NB4 (cell line): ENCODE measurements at places on chromosomes 16 and 17.

GRCh38 chr16:1379304-1380076 is 27.8 kb downstream of the GNPTG start:
- DNase-seq, result peak; percentile 62

- DNase-seq, result no peak
Observed at GRCh38 chr17:4701116-4701515, 2.8 kb downstream of the PELP1 start.

GRCh38 chr17:55323518-55324295 is 58.9 kb downstream of the HLF start:
- no peak for DNase-seq

- no peak for DNase-seq
Observed at GRCh38 chr16:56438038-56438437, 12.7 kb upstream of the AMFR start.

DNA sequence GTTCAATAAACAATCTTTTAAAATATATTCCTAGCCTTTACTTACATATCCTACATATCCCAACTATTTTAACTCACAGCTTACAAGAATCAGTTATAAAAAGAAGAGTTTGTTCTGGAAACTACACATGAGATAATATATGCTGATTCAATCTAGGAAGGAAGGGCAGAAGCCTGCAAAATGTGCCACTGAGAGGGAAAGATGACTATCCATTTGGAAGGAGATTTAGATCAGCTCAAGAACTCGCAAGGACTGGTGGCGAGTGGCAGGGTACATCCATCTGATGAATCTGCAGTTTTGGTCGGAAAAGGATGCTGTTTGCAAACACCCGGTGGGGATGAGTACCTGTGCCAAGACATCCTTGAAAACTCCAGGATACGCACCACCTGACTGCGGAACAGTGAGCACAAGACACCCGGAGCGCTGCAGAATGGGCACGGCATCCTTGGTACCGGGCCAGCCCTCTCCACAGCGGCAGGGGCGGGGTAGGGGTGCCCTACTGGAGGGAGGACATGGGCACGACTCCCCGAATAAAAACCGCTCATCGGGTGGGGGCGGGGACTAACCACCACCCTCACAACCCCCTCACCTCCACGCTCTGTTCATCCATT is 723 bp downstream of the TRIM37 start:
- peak; percentile 64 for DNase-seq

GRCh38 chr16:80989801-80990200 is 16.9 kb downstream of the CMC2 start:
- no peak for DNase-seq

GRCh38 chr16:28983644-28984043 is 1.2 kb upstream of the LAT start:
- peak; percentile 81 for DNase-seq

DNA sequence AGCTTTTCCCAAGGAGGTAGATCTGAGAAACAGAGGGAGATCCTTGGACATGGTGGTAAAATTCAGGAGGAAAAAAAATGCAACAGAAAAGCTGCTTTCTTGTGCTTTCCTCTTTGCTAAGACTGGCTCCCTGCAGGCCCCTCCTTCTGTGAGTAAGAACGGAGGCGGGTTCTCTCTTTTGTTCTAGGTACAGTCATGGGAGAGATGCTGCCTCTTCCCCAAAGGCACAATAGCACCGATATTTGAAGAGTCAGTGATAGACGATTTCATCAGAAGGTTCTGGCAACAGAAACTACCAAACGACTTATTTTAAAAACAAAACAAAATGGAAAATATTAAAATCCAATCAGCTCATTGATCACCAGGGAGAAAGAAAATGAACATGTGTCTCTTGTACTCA is 32.6 kb upstream of the KIFC3 start:
- no peak for DNase-seq

DNA sequence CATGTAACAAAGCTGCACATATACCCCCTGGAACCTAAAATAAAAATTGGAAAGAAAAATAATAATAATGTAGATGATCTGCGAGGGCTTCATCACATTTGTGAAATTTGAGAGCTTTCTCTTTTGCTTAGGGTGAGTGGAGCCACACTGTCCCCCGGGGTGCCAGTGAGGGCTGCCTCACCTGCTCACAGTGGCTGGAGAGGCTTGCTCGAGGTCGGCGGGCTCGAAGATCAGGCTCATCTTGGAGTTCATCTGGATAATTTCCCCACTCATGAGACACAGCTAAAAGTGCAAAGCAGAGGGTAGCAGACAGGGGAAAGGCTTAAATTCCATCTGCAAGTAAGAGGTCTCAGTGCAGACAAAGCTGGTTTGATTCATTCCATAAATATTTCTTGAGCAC is 123.8 kb downstream of the DNAH3 start:
- no peak for DNase-seq

GRCh38 chr17:13953841-13954240 is 115.5 kb upstream of the COX10 start:
- DNase-seq, result no peak

DNA sequence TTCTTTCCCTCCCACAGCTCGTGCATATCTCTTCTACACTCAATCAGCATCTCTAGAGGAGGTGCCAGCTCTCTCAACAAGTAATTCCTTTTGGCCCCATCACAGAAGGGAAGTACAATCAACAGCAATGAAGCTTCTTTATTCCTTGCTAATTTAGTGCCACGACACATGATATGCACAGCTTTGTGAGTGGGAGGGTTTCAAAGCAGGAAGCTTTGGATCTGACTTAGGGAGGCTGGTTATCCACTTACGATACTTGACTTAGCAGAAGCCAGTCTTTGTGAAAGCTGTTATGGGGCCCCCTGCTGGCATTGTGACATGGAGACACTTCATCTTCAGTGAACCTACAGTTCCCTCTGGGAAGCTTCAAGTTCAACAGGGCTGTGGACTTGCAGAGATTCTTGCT is 81.0 kb downstream of the TMEM100 start:
- DNase-seq, result peak; percentile 74

DNA sequence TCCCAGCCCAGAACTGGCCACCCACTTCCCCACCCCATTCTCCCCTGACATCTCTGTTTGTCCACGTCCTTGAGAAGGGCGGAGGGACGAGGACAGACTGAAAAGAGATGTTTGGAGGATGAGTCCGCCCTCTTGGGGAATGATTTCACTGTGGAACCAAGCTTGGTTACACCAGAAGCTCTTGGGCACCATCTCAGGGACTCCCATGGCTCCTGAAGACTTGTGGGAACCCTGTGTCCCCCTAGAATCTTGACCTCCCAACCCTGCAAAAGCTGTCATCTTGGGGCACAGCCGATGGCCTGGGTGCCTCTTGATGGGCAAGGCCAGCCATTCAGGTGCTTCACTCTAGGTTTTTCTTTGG is 25.9 kb upstream of the LITAF start:
- DNase-seq, result no peak

GRCh38 chr17:32323811-32324491 is 18.0 kb downstream of the C17orf75 start:
- DNase-seq, result no peak

DNA sequence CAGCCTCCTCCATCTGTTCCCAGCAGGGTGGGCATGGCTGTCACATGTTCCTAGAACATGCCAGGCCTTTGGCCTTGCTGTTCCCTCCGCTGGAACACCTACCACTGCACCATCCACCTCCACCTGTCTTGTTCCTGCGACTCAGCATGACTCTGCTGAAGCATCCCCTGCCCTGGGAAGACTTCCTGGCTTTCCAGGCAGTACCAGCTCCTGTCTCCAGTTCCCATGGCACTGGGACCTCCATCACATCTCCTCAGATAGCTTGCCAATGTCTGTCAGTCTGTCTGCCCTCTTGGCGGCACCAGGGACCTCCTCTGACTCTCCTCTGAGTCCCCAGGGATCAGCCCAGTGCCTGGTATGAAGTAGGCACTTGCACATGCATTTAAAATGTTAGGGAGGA is 15.7 kb downstream of the PDP2 start:
- no peak for DNase-seq

GRCh38 chr16:56450275-56450985 is 702 bp downstream of the NUDT21 start:
- DNase-seq, result peak; percentile 36

GRCh38 chr16:49725651-49726050 is 130.3 kb downstream of the ZNF423 start:
- no peak for DNase-seq

GRCh38 chr17:66533572-66533971 is 231.2 kb downstream of the PRKCA start:
- peak; percentile 56 for DNase-seq

GRCh38 chr16:84043486-84044117 is 1.0 kb upstream of the SLC38A8 start:
- no peak for DNase-seq

- DNase-seq, result no peak
Observed at GRCh38 chr17:79595471-79595870, 15.4 kb downstream of the RBFOX3 start.

DNA sequence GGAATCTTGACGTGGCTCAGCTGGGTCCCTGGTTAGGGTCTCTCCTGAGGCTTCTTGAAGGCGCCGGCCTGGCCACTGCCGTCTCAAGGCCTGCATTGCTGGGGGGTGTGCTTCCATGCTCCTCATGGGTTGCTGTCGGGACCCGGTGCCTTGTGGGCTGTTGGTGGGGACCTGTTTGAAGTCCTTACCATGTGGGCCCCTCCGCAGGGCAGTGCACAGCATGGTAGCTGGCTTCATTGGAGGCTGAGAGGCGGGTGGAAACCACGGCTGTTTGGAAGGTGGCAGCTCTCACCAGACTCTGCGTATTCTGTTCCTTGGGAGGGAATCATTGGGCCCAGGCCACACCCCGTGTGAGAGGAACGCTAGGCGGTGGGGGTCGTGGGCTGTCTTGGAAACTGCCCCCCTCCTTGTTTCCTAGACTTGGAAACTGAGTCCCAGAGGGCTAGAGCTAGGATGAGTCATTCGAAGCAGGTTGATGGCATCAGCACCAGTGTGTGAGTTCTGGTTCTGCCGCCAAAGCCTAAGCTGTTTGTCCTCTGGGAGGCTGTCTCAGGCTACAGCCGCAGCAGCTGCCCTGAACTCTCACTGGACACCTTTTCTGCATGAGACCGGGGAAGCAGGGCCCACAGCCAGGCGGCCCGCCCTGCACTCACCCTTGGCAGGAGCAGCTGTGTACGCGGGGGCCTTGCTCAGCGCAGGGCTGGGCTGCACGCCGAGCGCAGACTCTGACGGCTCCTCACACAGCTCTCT is 35.2 kb downstream of the ZNF750 start:
- DNase-seq, result no peak

DNA sequence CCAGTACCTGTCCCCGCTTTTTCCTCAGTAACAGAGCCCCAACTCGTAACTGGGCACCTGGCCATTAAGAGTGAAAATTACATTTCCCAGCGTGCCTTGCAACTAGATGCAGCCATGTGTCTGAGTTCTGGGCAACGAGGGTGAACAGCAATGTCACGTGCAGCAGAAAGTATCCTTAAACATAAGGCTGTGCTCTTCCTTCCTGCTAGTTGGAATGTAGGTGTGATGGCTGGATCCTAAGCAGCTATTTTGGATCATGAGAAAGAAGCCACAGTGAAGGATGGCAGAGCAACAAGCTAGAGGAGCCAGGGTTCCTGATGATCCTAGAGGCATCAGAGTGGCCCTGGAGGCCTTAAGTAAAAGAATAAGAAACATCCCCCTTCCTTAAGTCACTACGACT is 36.0 kb downstream of the ACTG1 start:
- no peak for DNase-seq

DNA sequence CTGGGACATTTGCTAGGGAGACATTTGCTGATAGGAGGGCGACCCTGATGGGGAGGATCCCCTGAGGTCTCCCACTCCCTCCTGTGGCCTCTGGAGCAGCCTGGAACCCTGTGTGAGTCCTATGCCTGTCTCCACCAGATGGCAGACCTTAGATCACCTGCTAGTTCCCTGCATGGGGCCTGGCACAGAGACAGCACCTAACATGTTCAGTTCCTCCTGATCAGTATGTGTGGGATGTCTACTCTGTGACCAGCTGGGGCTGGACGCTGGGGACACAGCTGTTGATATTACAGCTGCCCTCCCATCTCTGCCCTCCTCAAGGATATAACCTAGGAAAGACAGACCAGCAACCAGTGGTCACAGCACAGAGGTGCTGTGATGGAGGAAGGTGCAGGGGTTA is 1.1 kb upstream of the ADCY7 start:
- peak; percentile 77 for DNase-seq

DNA sequence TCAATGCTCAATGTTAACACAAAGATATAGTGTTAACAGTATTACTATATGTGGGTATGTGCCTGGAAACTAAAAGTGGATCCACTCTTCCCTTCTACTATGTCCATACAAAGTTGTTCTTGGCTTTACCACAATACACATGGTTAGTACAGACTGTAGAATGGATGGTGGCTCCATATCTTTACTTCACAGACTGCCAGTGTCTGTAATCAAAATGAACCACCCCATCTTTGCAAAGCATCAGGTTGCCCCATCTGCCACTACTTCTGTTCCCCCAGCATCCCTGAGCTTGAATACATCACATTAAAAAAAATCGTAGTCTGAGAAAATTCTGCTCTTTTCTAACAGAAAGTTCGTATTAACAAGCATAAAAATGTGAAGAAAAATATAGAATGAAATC is 30.0 kb downstream of the USP32 start:
- DNase-seq, result no peak

DNA sequence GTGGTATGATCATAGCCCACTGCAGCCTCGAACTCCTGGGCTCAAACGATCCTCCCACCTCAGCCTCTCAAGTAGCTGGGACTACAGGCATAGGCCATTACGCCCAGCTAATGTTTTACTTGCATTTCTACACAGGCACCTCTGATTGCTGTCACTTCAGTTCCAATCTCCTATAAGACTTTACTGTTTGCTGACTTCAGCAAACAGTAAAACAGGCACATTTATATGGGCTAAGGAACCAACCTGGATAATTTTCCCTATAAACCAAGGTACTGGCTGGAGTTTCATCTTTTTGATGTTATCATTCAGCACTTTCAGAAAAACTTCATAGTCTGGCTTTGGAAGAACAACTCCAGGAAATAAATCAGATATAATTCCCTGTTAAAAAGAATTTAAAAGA is 114.2 kb downstream of the DNAH3 start:
- no peak for DNase-seq

- no peak for DNase-seq
Observed at GRCh38 chr17:31357839-31358394, 33.6 kb upstream of the RAB11FIP4 start.

GRCh38 chr17:16583781-16584180 is 14.8 kb upstream of the ZNF287 start:
- no peak for DNase-seq

- DNase-seq, result no peak
Observed at GRCh38 chr17:61425682-61426481, 26.2 kb downstream of the TBX2 start.

DNA sequence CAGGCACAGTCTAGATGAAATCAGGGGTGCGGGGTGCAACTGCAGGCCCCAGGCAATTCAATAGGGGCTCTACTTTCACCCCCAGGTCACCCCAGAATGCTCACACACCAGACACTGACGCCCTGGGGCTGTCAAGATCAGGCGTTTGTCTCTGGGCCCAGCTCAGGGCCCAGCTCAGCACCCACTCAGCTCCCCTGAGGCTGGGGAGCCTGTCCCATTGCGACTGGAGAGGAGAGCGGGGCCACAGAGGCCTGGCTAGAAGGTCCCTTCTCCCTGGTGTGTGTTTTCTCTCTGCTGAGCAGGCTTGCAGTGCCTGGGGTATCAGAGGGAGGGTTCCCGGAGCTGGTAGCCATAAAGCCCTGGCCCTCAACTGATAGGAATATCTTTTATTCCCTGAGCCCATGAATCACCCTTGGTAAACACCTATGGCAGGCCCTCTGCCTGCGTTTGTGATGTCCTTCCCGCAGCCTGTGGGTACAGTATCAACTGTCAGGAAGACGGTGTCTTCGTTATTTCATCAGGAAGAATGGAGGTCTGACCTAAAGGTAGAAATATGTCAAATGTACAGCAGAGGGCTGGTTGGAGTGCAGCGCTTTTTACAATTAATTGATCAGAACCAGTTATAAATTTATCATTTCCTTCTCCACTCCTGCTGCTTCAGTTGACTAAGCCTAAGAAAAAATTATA is 1.6 kb downstream of the HBA1 start:
- no peak for DNase-seq
